CD4-positive, alpha-beta T cell treated with Interleukin-6 at 100 ng/mL for 8 hours (primary cell): ENCODE measurements at places on chromosomes 4 and X.

DNA sequence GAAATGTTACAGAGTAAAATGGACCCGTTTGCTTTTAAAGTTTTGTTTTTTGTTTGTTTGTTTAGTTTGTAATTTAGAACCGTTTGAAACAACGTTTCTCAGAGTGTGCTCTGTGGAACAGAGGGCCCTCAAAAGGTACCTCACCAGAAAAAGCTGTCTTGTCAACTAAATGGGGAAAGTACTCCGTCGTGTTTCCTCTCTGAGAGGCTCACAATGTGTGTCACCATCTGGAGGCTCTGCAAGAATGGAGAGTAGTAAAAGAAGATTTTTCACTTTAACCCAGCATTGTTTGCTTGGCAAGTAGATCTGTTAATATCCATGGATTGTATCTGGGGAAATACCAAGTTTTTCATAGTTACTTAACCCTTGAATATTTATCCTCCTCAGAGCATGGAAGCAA, 1.5 kb upstream of the ENPEP start:
- DNase-seq = no peak

DNA sequence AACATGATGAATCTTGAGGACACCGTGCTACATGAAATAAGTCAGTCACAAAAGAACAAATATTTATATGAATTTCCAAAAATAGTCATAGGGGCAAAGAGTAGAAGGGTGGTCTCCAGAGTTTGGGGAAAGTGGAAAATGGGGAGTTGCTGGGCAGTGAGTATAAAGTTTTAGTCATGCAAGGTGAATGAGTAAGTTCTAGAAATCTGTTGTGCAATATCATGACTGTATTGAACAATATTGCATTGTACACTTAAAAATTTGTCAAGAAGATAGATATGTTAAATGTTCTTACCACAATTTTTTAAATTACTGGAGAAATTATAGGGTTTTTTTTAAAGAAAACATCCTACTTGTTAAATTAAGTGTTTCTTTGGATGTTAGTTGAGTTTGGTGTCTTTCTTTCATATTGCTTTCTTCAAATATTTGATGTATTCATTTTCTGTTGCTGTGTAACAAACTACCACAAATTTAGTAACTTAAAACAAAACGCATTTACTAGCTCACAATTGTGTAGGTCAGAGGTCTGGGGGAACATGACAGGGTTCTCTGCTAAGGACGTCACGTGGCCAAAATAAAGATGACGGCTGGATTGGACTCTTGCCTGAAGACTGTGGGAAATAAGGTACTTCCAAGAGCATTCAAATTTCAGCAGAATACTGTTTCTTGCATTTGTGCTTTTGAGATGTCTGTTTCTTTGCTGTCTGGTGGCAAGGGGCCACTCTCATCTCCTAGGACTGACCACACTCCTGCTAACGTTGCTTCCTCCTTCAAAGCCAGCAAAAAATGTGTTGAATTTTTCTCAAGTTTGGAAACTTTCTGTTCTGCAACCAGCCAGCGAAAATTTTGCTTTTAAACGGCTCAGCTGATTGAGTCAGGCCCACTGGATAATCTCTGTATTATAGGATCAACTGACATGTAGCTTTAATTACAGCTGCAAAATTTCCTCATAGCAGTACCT, 76.7 kb downstream of the CPEB2 start:
- no peak for DNase-seq

- no peak for DNase-seq
These were observed 116.7 kb downstream of the TMA16 start for GRCh38 chr4:163611182-163611581.

- no peak for DNase-seq
These were observed 39.8 kb upstream of the KLHL13 start for GRCh38 chrX:118156254-118156952.

GRCh38 chr4:1115528-1116293, 2.3 kb upstream of the RNF212 start:
- DNase-seq = no peak

DNA sequence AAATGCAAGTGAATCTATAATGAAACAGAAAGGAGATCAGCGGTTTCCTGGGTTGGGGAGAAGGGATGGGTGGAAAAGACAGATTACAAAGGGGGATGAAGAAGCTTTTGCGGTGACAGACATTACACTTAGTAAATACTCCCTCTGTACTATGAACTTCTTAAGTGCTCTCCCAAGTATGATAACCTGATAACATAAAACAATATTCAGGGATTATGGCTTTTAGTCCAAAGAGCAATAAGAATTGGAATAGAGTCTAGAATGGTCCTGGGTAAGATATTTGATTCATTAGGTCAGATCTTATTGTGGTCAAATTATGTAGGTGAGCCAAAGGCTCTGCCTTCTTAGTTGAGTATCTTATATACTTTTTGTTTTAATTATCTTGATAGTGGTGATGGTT, 9.2 kb downstream of the LRRC66 start:
- DNase-seq = no peak

DNA sequence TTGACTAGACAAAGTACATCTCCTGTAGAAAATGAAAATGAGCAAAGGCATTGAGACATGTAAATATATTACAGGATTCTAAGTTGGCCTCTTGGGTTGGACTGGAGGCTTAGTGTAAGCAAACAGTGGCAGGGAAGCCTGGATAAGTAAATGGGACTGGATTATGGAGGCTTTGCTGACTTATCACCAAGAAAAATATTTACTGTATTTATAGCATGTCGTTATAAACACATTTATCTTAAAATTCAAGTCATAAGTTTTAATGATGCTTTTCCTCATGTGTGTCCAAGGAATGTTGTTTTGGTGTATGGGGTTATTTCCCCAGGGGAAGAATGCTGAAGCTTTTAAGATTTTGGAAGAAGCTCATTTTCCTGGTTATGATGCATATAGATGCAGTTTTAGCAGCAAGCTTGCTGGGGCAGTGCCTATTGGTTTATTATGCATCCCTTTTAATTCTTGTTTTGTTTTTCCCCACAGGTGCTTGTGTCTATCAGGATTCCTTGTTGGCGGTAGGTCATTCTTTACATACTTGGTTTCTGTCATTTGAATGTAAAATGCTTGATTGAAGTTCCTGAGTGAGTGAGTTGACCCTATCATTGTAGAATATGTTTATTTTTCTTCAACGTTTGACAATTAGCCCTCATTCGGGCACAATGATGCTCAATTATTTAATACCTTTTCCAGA, 8.5 kb downstream of the FRAS1 start:
- no peak for DNase-seq

DNA sequence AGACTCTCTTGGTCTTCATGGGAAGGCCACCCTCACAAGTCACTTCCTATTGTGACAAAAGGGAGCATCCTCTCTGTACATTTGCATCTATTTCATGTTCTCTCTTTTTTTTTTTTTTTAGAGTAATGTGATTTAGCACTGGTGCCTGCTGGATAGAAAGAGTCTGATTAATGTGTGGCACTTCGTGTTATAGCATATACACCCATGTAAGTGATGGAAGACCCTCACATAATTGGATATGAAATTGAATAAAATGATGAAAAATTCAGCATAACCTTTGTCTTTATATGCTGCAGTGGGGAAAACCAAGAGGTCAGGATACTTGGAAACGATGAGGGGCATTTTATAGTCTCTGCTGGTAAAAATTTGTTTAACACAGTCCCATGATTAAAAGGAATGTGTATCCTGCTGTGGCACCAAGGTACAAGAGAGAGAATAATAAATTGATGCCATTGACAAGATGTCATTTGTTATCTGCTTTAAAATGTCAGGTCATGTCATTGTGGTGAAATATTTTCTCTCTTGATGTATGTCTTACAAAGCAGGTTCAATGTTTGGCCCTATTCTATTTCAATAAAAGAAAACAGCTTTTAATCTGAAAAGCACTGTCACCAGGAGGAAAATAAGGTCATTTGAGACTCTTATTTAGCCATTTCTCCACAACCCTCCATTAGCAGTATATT, 1115.4 kb downstream of the STPG2 start:
- DNase-seq = no peak

DNA sequence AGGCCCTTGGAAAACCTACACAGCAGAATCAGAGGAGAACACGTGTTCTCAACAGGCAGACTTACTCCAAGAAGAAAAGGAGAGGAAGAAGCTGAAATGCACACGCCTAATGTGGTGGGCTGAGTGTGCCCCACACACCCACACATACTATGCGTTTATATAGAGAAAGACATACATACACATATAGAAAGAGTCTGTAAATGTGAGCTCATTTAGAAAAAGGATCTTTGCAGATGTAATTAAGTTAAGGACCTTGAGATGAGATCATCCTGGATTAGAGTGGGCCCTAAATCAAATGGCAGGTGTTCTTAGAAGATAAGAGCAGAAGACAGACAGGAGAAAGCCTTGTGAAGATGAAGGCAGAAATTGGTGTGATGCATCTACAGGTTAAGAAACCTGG, 87.2 kb upstream of the KLF3 start:
- DNase-seq = no peak

DNA sequence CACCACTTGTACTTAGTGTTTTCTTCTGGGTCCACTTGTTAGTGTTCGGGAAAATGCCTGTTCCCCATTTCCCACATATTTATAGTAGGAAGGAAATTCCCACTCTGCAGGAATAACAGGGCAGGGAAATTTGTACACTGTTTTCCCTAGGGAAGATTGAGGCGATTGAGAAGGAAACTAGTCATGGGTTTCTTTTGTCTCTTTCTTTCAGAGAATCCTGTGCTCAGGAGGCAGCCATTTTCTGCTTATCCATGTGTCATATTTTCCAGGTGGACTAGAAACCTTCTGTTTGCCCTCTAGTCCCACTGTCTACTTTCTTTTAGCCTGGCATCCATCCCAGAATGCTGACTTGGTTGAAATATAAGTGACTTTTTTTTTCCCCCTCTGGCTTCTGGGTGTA, 299.1 kb upstream of the ANKRD50 start:
- DNase-seq = no peak

GRCh38 chr4:165874791-165875371, 1.8 kb downstream of the TLL1 start:
- DNase-seq = no peak

DNA sequence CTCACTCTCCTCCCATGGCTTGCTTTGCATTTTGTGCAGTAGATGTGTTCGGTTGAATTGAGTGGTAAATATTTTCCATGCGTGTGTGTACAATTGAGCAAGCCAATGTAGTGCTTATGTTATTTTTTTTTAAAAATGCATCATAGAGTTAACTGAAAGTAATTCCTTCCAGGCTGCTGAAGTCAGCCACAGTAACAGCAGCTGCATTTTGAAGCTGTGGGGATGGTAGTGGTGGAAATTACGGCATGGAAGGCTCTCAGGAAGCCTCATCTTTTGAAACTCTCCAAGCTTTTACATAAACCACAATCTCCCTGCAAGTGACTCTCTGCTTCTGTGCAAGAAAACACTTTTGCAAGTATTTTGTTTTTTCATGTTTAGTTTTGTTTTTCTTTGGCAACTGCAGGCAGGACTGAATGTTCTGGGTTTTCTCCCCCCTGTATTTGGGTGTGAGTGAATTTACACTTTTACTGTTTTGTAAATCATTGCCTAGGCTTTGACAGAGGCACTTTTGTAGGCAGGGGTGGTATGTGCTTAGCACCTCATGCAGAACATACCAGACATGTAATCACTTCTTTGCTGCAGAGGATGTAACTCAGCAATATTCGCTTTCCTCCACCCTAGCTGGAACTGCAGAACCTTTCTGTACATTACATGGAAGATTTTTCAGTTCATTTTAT, 56.2 kb downstream of the LRRC66 start:
- DNase-seq = no peak

GRCh38 chr4:144754562-144755410, 108.8 kb downstream of the HHIP start:
- DNase-seq = no peak

DNA sequence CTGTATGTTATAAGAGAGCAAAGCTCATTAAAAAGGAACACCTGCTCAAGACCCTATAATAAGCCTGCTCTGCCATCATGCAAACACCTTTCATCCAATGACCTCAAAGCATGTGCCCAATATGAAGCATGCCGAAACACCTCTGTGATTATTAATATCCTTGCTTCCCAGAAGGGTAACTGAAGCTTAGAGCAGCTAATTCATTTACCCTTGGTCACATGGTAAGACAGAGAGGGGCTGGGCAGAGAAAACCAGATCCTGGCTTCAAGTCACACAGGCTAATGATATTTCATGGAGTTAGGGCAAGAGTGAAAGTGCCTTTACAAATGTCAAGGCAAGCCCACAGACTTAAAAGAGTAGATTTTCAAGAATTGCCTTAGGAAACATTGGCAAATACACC, 5.6 kb downstream of the AMOT start:
- no peak for DNase-seq

DNA sequence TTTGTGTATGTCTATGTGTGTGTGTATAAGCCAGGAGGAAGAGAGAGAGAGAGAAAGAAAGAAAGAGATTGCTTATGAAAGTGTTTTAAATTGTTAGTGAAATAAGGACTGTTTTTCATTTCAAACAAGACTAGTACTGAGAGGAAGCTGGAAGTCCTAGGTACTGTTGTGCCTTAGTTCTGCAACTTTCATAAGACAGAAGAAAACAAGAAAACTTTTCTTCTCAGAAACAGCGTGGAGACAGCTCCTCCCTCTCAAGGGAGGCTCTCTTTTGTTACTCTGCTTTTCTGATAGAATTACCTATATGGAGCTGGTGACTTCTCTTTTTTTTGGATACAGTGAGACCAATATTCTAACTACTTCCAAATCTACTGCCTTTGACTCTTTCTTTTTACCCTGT, 62.5 kb downstream of the BANK1 start:
- no peak for DNase-seq

- no peak for DNase-seq
These were observed 85.9 kb downstream of the GATB start for GRCh38 chr4:151674804-151675391.

- DNase-seq = no peak
These were observed 274.1 kb upstream of the MAGEB2 start for GRCh38 chrX:29941287-29941686.

DNA sequence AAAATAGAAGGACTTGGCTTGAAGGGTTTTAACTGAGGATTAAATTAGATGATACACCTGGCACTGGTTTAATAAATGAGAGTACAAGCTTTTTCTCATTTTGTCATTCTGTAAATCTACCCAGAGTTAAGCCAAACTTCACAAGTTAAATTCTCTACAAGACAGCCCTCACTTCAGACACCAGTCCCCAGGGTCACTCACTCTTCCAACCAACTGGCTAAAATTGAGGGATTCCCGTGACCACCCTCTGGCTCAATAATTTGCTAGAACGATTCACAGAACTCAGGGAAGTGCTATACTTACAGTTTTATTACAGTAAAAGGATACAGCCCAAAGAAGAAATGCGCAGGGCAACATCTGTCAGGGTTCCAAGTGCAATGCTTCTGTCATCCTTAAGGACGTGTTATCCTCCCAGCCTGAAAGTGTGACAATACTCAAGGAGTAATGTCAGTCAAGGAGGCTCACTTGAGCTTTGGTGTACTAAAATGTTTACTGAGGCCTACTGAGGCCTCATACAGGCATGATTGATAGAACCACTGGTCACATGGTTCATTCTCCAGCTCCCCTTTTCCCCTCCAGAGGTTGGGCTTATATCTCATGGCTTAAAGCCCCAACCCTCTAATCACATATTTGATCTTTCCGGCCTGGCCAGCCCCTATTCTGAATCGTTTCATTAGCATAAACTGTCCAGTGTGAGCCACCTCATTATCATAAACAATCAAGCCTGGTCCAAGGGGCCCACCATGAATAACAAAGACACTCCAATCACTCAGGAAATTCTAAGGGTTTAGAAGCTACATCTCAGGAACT, 9.6 kb upstream of the TMSB4X start:
- no peak for DNase-seq

- DNase-seq = no peak
These were observed 13.7 kb downstream of the IRF2 start for GRCh38 chr4:184460499-184461285.

- no peak for DNase-seq
These were observed 240.7 kb downstream of the C4orf33 start for GRCh38 chr4:129336457-129337227.

- no peak for DNase-seq
These were observed 50.0 kb downstream of the CCNI start for GRCh38 chr4:77025643-77026321.
